Hematopoietic multipotent progenitor cell treated with erythropoietin and hydrocortisone succinate and interleukin-3 and kit ligand, for 4 days (in vitro differentiated cells): ENCODE measurements at places on chromosomes 13 and 19.

- DNase-seq = no peak
Observed at GRCh38 chr13:30976025-30976424, 43.6 kb downstream of the TEX26 start.

GRCh38 chr19:34461375-34462100, 20.0 kb upstream of the WTIP start:
- no peak for DNase-seq

DNA sequence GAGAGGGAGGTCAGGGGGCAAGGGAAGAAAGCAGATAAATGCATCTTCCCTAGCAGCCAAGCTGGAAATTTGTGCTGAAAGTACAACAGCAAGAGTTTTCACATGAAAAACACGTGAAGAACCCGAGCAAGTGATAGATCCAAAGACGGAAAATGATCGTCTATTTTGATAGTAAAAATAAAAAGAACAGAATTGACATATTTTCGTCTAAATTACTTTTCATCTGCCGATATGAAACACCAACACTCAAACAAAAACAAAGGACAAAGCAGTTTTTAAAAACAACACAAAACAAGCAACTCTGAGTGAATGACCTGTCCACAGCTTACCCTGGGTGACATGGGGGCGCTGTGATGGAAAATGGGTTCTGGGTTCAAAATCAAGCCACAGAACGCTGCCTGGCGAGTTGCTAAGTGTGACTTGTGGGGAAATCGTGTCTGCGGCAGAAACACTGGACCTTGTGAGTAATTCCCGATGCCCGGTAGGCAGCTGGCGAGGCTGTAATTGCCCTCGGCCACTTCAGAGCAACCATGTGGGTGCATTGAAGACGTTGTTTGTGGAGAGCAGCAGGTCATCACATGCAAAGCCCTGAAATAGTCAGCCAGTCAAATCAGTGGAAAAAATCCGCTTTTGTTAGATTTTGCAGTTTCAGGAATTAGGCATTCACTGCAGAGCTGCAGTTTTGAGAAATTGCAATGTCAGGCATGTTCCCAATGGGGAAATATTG, 7.4 kb downstream of the SOX1 start:
- no peak for DNase-seq

DNA sequence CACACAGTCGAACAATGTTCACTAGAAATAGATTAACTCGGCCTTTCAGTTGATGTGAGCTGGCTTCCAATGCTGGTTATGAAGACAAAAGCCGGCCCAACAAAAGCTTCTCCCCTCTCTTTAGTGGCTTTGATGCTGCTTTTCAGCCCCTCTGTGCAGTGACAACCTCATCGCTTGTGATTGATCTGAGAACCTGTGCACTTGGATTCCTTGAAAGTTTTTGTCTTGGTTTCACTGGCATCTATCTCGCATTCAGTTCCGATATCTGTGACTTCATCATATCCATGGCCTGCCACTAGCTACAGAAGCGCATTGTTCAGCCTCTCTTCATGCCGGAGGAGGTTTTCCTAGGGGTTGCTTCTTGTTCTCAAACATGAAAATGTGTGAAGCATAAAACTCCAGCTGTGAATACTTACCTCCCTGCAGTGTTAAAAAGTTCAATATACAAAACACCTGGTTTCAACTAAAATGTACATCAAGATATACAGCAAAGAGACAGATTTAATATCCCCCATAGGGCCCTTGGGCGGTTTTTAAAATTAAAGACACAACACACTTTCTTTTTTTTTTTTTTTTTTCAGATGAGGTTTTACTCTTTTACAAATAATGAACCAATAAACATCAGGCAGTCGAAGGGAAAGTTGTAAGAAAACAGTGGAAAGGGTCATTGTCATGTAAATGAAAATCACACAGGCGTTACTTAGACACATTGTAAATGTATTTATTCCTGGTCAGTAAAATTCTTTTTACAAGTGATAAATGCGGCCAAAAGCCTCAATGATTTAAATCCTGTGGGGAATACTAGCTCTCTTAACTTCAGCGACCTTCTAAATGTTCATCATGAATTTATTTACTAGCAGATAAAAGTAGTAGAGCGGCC, 1252.8 kb downstream of the EFNB2 start:
- DNase-seq = no peak

- no peak for DNase-seq
Observed at GRCh38 chr19:2462635-2463421, 6.1 kb upstream of the LMNB2 start.

DNA sequence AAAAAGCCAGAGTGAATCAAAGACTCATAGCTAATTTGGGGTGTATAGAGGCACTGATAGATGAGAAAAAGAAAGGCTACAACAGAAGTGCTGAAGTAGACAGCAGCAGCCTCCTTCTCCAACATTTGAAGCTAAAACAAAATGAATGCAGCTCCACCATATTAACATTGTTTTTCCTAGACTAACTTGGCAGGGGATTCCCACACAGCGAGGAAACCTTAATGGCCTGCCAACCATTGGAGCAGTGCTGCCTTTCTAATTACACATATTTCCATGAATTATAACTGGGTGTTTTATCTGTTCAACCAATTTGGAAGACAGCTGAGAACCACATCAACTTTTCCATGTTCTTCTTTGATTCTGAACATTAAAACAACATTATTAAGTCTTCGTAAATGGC, 478.6 kb downstream of the LIG4 start:
- no peak for DNase-seq

DNA sequence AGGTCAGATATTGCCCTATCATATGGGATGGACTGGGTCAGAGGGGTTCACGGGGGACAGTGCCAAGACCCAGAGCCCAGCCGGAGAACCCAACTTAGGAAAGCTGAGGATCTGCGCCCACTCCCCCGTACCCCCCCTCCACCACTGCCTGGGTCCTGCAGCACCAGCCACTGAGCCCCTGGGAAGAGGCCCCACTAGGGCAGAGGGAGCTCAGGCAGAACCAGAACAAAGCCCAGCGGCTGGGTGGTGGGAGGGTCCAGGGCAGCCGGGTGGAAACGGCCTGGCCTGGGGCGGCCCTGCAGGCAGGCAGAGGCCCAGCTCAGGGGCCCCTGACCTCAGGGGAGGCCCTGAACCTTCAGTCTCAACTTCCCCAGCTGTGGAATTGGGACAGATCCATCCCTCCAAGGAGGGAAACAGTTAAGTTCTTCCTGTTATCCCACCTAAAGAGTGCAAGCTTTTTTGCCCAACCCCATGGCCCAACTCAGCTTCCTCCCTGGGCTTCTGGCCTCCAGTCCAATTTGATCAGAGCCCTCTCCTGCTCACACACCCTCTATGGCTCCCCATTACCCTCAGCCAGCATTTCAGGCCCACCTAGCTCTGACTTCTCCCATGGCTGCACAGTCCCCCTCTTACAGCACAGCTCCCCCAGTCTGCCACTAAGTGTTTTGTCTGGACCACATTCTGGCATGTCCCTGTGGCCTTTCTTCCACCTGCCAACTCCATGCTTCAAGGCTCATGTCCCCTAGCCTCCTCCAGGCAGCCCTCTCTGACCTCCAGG, 3.1 kb downstream of the NR2F6 start:
- DNase-seq = no peak

DNA sequence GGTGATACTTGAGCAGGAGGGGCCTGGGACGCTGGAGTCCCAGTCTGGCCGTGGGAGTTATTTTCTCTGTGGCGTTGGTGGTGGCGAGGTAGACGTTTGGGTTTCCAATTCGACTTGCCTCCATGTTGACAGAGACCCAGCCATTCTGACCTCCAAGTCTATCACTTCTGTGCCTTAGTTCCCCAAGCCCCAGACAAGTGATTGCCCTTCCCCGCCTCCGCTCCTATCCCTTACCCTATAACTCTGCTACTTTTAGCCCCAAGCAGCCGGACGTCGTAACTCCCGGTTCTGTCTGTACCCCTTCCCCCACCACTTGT, 549 bp downstream of the TIMM50 start:
- DNase-seq = peak; percentile 34

DNA sequence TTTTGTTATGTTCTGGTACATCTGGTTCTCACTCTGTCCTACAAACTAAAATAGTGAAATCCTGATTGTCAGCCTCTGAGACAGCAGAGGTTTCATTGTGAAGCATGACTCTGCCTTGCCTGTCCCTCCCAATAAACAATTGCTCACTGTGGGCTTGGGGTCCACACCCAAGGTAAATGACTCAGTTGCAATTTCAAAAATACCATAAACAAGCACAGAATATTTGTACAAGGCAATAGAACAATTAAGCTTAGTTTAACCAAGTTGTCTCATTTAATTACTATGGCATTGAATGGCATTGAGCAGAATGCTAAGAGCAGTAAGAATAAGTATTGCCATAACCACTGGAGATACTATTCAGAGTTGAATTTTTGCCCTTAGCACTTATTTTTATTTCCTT, 353.6 kb downstream of the SPRY2 start:
- no peak for DNase-seq

DNA sequence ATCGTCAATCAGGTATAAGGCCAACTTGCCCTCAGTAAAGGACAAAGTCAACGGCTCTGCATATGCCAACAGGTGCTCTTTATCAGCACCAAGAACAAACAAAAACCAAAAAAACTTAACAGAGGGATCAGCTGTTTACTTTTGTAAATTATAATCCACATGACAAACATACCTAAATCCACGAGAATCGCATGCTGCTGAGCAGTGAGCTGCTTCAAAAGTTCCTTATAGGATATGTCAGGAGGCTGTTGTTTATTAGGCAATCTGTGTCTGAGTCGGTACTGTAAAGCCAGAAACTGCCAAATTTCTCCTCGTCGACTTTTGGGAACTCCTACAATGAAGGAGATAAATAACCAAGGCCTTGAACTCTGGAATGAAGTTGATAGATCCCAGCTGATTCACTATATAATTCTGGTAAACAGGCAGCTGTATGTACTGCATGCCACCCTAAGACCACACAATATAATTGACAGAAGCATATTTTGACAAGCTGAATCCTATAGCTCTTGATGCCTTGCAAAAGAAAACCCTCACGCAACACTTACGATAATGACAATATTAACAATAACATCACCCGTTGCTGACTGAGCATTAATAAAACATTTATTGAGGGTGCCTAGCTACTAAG, 179.8 kb downstream of the TBC1D4 start:
- no peak for DNase-seq

DNA sequence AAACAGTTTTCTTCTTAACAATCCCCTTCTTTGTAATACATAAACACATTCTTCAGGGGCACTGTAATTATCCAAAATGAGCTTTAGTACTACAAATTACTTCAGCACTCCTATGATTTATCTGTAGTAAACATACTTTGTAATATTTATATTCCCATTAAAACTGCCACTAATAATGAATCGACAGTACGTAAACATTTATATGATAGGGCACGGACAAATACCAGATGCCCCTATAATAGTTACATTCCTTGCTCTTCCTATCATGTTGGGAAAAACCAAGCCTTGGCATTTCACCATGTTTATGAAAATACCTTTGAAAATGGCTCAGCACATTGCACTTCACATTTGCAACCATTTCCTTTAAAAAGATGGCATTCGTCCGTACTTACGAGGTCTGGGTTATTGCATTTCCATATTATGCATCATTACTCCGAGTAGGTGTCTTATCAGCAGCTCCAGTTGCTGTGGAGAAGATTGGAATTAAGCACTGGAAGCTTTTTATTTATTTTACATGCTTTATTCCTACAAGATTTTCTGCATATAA, 1043.4 kb downstream of the DIAPH3 start:
- no peak for DNase-seq

- peak; percentile 30 for DNase-seq
Observed at GRCh38 chr13:42259515-42259914, 12.4 kb upstream of the AKAP11 start.

DNA sequence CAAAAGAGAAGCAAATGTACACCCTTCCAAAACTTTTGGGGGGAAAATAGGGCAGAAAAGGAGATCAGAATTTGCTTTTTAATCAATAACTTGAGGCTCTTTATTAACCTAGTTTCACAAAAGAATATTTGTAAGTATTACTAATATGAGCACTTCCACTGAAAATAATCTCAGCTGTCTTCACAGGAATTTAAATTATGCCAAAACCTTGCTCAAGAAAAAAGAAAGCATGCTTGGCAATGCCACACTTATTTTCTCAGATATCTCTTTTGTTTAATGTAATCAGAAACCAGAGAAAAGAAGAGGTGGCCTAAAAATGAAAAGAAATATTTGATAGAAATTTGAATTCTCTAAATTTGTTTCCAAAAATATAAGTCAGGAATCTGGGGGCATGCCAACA, 234.9 kb upstream of the GPC6 start:
- DNase-seq = no peak
